Stimulated activated CD8-positive, alpha-beta memory T cell treated with anti-CD3 and anti-CD28 coated beads, Interleukin-7, amount 100 ng/mL, for 48 hours (primary cell): ENCODE measurements at places on chromosomes 2 and 18.

DNA sequence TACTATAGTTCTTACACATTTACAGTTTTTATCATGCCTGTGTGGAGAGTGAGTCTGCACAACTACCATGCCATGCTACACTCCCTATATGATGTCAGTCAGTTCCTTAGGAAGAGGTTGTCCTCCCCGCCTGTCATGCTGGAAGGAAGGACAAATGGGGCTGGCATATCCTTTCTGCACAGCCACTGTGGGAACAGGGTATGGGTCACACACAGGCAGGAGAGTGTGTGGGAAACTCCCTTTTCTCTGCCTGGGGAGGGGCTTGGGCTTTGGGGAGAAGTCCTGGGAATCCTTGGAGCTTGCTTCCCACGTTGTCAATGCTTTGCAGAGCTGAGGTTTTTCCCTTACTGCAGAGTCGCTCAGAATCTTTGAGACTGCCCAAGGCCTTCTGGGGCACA lies 232.1 kb downstream of the PRKCE start:
- DNase-seq: no peak

DNA sequence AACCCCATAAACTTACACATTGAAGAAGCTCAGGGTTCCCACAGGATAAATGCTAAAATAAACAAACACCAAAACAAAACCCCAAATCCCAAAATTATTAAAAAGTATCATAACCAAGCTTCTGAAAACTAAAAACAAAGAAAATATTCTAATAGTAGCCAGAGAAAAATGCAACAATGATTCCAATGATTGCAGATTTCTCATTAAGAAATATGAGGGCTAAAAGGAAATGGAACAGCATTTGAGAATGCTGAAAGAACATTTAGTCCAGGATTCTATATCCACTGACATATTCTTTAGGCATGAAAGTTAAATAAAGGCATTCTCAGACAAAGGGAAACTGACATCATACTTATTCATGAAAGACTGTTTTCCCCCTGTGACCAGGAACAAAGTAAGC lies 212.4 kb downstream of the SLC4A10 start:
- DNase-seq: no peak

GRCh38 chr18:10805587-10806118 lies 279.8 kb downstream of the NAPG start:
- DNase-seq: no peak

DNA sequence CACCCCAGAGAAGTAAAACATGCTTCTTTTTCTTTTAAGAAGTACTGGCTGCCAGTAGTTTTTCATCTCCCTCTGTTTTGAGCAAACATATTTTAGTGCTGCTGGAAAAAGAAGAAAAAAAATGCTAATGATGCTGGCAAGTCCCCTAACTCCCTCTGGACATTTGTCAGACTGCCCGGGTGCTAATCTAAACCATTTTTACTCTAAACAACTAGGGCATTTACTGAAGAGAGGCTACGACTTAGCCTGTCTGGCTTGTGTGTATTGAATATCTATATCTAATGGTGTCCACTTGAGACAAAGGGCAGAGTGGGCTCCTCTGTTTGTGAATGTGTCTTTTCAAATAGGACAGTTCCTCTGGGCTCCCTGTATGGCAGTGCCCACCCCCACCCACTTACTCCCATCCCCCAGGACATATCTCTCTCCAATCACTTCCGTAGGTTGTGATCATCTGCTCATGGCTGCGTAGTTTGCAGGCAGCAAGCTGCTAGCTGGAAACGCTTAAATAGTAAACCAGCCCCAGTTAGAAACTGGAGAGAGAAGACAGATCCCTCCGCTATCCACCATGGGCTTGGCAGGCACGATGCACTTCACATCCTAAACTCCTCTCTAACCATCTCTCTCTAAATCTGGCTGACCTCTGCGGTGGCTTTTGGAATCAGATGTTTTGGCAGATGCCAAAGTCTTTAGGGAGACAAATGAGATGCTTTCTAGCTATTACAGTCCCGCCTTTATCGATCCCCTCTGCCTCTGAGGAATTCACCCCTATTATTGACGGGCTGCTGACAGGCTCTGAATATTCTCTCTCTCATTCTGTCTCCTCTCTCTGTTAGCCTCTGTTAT lies 58.3 kb downstream of the DOCK10 start:
- no peak for DNase-seq

DNA sequence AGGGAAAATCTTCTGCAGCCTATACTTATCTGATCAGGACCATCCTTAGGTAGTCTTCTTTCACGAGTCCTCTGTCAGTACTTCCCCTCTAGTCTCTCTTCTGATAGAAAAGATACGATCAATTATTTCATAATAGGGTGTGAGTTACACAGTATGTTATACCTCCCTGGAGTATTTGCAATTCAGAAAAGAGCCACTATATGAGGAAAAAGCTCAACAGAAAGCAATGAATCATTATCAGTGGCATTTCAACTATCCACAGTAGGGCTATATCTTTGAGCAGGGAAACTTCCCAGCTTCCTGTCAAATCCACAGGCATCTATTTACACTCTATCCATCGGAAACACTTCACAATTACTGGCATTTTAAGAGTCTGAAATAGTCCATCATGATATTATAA lies 105.3 kb upstream of the ACVR2A start:
- no peak for DNase-seq

GRCh38 chr2:122152571-122152970 lies 397.1 kb downstream of the TSN start:
- no peak for DNase-seq

DNA sequence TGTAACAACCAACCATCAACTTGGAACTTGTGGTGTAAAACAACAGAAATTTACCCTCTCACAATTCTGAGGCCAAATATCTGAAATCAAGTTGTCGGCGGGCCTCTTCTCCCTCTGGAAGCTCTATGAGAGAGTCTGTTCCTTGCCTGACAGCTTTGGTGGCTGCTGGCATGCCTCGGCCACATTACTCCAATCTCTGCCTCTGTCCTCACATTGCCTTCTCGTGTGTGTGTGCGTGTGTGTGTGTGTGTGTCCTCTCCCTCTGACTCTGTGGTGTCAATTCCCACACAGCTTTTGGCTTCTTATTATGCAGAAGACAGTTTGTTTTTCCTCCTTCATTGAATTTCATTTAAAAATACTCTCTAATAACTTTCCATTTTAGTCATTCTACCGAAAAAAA lies 50.4 kb downstream of the ZDBF2 start:
- DNase-seq: no peak

DNA sequence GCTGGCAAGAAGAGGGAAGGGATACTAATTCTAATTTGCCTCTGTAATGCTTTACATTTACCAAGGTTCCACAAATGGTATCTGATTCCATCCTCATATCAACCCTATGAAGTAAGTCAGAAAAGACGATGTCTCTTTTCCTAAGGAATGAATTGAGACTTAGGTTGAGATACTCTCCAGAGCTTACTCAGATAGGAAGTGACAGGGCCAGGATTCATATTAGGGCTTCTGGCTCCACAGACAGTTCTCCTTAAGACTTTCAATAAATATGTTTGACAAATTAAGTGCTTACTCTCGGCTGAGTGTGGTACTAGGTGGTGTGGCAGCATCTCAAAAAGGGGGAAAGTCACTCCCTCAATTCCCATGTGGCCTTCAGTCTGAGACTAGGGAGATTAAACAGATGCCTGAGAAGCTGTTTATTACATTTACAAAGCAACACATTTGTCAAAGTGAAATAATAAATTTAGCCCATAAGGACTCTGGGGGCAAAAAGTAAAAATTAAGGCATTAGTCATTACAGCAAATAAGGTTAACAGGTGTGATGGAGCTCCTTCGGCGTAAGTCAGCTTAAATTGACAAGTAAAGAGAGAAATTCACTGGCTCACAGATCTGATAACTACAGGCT lies 14.2 kb downstream of the CDK15 start:
- DNase-seq: no peak

- DNase-seq: no peak
These were observed 55.1 kb upstream of the MAP4K3 start for GRCh38 chr2:39492095-39492590.

DNA sequence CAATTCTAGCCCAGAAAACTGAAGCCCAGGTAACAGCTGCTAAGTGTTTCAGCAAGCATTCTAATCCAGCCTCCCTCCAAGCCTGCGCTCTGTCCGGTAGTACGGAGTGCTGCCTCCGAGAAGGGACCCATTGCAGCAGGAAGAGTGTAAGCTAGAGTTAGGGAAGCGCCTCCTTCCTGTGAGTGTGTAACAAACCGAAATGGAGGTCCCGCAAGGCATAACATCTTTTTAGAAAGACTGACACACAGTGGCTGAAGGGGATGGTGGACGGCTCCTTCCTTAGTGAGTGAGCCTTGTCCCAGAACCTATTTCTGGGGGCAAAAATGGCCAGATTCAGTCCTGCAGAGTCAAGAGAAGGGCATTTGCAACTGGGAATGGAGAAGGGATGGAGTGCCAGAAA lies 12.2 kb downstream of the PKDCC start:
- DNase-seq: no peak

- no peak for DNase-seq
These were observed 10.9 kb upstream of the ADAM23 start for GRCh38 chr2:206432193-206433082.

GRCh38 chr2:218444692-218445357 lies 25.9 kb downstream of the VIL1 start:
- no peak for DNase-seq

DNA sequence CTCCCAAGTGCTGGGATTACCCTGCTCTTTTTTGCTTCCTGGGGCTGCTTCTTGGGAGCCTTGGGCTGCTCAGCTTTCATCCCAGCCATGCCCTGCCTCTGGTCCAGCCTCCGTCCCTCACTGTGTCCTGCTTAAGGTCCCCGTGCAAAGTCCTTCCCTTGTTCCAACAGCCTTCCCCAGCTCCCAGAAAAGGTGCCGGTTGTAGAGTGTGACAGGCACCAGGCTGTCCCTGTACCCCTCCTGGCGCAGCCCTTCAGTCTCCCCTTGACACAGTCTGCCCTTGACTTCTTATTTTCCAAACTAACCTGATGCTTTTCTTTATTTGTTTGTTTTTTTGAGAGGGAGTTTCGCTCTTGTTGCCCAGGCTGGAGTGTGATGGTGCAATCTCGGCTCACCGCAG lies 20.1 kb upstream of the ALPI start:
- DNase-seq: no peak

- DNase-seq: no peak
These were observed 97.9 kb upstream of the SERTAD2 start for GRCh38 chr2:64751286-64752260.

DNA sequence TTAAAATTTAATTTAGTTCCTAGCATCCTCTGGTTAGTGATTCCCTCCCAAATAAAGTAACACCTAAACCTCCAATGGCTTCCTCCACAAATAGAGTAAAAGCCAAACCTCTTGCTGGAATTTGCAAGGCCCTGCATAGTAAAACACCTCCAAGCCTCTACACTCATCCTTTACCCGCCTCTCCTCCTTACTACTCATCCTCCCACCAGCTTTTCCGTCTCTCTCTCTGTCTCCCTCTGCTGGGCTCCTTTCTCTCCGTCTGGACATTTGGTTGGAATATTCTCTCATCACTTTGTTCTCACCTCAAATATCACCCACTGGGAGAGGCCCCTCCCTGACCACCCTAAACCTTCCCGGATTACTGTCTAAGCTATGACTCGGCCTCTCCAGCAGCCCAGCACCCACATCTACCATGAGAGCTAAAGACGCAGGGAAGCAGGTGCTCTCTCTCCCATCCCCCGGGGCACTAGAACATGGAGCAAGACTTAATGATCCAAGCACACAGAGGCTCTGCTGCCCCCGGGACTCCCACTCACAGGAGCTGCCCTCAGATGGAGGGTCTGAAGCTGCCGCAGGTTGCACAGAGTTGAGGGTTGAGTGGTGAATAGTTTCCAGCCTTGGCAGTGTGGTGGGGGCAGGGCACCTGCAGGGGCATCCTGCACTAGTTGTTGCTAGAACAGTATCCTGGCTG lies 167.2 kb downstream of the FBXO15 start:
- no peak for DNase-seq

GRCh38 chr2:3299703-3300102 lies 77.9 kb downstream of the EIPR1 start:
- no peak for DNase-seq

DNA sequence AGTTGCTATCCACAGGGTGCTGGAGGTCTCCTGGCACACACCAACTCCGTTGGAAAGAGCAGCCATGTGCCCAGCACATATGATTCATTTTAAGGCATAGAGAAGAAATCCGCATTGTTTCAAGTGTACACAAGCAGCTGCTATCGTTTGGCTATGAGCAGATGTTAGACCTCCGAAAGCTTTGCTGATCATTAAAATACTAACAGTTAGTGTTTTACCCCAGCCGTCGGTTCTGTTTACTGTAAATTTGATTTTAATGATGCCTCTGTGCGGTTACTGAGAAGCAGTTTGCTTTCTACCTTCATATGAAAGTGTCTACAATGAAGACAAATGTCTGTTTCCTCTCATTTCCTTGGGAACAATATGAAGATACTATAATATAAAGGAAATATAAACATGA lies 154.9 kb downstream of the PTGR3 start:
- no peak for DNase-seq

GRCh38 chr2:233922471-233922870 lies 5.3 kb downstream of the TRPM8 start:
- no peak for DNase-seq

DNA sequence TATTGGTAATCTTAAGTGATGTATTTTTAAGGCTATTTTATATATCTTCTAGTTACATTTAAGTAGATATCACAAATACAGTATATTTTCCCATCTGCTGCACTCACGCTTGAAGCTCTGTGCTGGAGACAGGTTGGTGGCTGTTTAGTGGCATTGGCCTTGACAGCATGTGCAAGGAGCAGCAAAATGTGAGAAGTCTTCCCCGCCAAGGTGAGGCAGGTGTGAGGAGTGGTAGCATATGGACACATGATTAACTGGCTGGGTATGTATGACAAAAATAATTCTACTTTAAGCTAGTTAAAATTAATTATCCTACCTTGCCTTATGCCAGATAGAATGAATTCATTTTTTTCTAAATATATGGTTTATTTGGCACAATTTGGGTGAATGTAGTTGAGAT lies 117.2 kb downstream of the CCDC102B start:
- DNase-seq: no peak

- DNase-seq: no peak
These were observed 239.0 kb downstream of the ZNF521 start for GRCh38 chr18:25112821-25113434.

- DNase-seq: no peak
These were observed 1.6 kb upstream of the MARCHF7 start for GRCh38 chr2:159710601-159711180.

DNA sequence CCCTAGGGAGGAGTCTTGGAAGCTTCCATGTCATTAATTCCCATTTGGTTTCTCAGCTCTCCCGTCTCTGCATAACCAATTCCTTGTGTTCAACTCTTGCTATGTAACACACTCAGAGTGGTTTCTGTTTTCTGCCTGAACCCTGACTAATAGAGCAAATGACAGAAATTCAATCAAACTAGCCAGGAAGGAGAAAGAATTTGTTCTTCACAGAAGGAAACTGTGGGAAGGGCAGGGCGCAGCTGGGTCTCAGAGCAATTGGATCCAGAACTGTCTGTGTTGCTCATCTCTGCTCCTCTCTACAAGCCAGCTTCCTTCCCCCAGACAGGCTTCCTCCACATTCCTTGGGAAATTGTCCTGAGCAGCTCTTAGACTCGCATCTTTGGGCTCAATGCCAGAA lies 269.8 kb downstream of the TNS1 start:
- DNase-seq: no peak
